ENCODE measurements at places on chromosomes 16 and 17.

DNA sequence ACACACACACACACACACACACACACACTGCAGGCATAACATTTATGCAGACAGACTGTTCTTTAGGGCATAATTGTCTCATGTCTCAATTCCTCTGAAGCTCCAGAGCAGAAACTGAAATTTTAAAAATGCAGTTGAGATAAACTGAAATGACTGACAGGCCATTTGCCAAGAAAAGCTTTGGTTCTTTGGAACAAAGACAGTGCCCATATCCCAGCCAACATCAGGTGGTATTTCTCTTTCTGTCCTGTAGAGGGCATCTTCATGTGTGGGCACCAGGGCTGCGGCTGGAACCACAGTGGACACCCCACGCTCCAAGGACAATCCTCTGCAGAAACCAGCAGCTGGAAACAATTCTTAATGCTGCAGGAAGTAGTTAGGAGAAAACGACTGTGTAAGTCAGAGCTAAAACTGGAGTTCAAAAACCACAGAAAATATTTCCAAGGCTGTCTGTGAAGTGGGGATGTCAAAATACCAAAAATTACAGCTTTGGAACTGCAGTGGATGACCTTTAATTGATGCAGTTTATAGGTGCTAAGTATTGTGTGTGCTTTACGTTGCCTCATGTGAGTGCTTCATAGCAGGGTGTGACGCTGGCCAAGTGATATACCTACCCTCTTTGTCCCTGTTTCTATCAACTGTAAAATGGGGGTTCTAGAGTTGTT, 10.6 kb upstream of the MEFV start:
- no peak for DNase-seq

DNA sequence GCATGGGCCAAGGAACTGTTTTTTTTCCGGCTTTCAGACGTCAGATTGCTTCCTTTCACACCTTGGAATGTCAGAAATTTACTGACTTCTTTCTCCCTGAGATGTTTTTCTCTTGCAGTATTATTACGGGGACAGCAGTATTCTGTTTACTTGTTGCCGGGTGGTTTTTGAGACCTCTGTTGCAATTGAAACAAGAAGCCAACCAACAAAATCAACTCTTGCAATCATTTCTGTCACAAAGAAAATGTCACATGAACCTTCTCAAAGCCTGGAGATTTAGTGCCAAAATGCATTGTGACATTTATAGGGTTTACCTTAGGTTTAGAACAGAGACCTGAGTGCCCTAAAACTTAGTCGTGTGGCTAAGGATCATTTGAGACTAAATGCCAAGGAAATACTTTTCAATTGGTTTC, 174.3 kb downstream of the MAP2K6 start:
- DNase-seq = no peak

- no peak for DNase-seq
These were observed 1.6 kb downstream of the OSGIN1 start for GRCh38 chr16:83954577-83955016.

GRCh38 chr17:79923974-79924638, 84.9 kb upstream of the CBX4 start:
- peak; percentile 35 for DNase-seq

- DNase-seq = peak; percentile 72
These were observed 33.3 kb downstream of the PLCD3 start for GRCh38 chr17:45098869-45099616.

DNA sequence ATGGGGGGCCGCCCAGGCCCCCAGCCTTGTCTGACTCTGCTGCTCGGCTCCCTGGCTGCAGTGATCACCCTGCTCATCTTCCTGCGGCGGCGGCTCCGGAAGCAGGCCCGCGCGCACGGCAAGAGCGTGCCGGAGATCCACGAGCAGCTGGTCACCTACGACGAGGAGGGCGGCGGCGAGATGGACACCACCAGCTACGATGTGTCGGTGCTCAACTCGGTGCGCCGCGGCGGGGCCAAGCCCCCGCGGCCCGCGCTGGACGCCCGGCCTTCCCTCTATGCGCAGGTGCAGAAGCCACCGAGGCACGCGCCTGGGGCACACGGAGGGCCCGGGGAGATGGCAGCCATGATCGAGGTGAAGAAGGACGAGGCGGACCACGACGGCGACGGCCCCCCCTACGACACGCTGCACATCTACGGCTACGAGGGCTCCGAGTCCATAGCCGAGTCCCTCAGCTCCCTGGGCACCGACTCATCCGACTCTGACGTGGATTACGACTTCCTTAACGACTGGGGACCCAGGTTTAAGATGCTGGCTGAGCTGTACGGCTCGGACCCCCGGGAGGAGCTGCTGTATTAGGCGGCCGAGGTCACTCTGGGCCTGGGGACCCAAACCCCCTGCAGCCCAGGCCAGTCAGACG, 24.4 kb upstream of the BEAN1 start:
- no peak for DNase-seq

DNA sequence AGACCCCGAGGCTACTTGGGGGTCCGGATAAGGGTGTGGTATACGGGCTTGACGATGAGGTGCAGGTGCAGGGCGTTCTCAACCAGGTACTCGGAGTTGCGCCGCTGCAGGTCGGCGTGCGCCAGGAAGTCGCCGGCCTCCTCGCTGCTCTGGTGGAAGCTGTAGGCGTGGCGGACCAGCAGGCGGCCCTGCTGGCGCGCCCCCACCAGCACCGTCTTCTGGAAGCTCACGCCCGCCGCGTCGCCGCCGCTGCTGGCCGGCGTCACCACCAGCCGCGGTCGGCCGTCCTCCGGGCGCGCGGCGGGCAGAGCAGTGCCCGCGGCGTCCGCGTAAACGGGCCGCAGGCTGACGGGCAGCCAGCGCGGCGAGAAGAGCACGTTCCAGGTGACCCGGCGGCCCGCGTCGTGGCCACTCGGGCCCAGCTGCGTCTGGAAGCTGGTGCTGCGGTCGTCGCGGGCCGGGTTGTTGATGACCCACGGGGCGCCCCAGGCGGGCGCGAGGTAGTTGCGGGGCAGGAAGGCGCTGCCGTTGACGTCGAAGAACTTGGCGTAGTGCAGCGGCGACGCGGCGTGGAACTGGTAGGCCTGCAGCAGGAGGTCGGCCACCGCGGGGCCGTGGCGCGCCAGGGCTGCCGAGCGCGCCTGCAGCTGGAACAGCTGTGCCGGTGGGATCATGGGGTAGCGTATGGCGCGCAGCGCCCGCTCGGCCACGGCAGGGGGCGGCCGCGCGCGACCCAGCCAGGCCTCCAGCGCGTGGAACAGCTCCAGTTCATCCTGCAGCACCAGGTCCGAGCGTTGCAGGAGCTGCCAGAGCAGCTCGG, 4.8 kb downstream of the BTBD17 start:
- DNase-seq = no peak

DNA sequence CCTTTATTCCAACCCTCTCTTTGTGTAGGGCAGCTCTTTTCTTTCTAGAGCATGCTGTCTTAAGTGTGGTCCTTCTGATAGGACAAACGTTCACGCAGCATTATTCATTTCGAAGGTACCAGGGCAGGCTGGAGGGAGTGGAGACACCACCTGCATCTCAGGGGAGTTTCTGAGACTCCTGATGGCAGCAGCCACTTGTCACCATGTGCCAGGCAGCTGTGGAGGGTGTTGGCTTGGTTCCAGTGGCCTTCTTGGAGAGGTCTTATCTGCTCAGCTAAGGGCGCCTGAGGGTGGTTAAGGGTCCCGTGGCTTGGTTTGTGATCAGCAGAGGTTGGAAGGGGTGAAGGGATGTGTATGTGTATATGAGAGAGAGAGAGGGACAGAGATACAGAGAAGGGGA, 257.1 kb upstream of the EEF2KMT start:
- DNase-seq = no peak

DNA sequence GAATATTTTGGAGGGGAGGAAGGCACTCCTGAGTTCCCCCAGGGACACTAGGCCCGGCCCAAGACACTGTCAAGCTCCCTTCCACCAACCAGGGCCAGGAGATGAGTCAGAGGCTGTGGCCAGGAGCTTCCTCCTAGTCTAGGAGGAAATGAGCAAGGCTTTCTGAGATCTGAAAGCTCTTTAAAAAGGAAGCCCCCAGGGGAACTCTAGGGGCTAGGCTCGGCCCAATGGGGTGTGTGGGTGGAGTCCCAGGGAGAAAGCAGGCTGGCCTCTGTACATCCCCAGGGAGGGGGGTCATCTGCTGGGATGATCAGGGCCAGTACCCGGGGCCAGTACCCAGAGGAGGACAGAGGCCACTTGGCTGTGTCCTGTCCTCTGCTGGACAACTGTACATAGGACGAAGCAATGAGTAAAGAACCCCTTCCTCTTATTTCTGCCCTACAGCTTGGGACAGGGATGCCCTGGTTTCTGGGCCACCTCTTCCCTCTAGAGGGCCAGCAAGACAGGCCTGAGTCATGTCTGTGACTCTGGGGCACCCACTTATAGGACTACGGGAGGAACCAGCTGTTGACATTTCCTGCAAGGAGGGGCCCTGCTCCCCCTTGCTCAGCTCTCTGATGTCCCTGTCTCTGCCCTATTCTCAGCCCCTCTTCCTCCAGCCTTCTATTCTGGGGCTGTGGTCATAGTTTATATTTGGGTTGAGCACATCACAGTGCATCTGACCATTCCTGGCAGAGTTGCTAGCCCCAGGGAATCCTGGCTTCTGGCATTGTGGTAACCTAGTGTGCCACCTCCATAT, 2.7 kb downstream of the FHOD1 start:
- peak; percentile 85 for DNase-seq

- DNase-seq = no peak
These were observed 1.2 kb downstream of the JUP start for GRCh38 chr17:41785091-41785858.

DNA sequence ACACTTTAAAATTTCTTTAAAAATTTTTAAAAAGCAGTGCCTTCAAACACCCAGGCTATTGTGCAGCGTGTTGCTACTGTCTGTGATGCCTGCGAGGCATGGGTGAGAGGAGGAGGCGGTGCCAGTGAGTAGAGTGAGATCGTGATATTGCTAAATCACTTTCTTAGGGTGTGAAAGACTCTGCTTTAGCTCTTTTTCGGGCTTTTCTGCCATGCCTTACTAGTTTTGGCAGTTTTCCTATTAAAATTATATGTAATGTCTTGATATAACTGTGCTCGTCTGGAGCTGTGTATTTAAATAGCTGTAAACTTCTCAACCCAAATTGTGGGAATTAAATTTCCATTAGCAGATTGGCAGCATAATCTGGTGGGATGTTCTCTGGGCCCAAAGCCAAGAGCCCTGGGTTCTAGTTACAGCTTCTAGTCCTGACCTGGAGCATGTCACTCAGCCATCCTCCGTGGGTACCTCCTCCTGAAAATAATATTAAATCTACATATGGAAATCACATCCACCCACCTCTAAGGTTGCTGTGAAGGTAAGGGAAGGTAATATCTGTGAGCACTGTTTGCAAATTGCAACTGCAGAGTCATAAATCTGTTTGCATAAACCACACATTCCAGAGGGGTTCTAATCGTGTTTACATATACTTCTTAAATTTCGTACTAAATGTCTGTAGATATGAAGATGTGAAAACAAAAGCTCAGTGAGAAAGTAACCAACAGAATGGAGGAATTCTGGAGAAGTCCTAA, 264.3 kb upstream of the CACNG5 start:
- DNase-seq = no peak

DNA sequence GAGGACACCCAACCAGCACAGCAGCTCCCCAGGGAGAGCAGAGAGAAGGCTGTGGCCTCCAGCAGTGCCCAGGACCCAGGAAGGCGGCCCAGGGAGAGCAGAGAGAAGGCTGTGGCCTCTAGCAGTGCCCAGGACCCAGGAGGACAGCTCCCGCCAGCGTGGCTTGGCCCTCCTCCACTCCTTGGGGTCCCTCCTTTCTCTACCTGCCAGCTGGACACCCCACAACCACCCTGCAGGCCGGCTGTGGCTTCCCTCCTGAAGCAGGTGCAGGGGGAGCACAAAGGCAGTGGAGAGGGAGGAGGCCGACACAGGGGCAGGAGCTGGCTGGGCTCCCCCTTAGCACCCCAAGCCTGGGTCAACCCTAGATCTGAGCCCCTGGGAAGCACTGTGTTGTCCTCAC, 54.1 kb upstream of the FASN start:
- DNase-seq = no peak

DNA sequence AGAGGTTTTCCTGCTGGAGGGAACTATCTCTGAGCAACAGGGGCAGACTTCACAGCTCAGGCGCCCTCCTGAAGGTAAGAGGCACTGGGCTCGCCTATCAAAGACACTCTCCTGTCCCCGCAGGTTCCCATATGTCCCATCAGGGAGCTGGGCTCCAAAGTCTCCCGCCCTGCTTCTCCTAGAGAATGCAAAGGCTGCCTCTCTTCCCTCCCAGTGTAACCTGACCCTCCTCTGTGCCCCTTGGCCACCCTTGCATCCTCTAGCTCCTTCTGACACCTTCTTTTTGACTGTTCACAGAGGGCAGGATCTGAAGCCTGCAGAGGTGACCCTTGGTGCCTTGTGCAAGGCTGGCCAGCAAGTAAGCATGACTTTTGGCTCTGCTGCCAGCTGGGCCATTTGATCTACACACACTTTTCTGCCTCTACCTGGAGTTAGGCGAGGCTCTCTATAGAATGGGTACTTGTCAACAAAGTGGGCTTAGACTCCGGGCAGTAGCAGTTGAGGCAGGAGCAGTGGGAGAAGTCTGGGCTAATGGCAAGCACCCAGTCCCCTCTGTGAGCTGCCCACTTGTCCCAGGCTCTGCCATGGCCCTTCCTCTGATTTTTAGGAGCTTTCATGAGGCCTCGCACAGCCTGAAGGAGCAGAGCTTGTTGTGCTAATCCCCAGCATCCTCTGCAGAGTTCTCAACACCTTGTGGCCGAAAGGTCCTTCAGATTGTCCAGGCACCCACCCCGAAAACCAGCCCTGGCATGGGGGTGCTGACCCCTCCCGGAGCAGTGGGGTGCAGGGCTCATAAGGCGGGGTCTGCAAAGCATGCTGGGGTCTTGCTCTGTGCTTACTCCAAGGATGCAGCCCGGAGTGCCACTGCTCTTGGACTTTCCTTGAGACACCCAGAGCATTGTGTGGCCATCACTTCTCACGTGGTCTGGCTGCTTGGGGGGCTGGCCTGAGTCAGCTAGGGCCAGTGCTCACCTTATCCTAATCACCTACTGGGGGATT, 122.9 kb downstream of the METRNL start:
- DNase-seq = no peak

DNA sequence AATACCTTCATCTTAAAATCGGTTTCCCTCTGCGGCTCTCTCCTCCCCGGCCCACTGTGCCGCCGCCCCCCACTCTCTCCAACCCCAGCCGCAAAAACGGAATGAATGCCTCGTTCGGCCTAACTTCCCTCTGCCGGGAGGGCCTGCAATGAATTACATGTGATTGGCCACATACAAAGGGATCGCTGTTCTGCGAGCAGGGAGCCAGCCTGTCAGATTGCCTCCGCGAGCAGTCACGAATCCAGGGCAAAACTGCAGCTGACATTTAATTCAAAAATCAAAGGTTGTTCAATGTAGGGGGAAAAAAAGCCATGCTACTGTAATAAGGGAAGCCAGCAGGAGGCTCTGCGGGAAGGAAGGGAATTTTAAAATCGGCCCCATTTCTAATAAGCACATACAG, 84.9 kb downstream of the TBC1D16 start:
- no peak for DNase-seq

- no peak for DNase-seq
These were observed 381.7 kb downstream of the SLC39A11 start for GRCh38 chr17:72710834-72711233.

GRCh38 chr16:27572711-27573110, 22.8 kb downstream of the KATNIP start:
- no peak for DNase-seq

Measured in CD4-positive, alpha-beta T cell treated with Interferon alpha-2 for 1 hour (primary cell).